ENCODE measurements at places on chromosomes 3 and 15.

- no peak for DNase-seq
Observed at GRCh38 chr3:13261892-13262291, 158.2 kb downstream of the NUP210 start.

- DNase-seq = no peak
Observed at GRCh38 chr3:108453565-108453964, 56.8 kb downstream of the MYH15 start.

GRCh38 chr3:55521064-55521737, 34.1 kb upstream of the WNT5A start:
- no peak for DNase-seq

- no peak for DNase-seq
Observed at GRCh38 chr3:805326-805725, 287.5 kb upstream of the CNTN6 start.

GRCh38 chr15:68921926-68922325, 8.4 kb upstream of the SPESP1 start:
- no peak for DNase-seq

All from AG08396 (cell line).